ENCODE measurements at places on chromosomes 7 and 10.

DNA sequence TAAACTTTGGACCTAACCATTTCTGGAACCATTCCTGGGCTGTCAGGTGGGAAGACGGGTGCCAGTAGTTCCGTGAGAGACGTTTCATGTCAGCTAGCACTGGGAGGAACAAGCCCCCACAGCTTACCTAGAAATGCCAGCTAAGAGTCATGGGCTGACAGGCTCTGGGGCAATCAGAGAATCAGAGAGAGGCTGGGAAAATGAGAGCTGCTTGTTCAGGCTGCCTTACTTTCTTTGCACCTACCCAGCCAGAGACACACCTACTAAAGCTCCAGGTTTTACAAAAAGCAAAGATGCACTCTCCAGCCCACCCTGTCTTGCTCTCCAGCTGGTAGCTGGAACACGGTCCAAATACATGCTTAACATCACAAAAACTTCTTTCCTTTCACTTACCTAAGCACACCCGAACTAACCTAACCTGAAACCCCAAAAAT is 688 bp downstream of the PTN start:
- DNase-seq: no peak

DNA sequence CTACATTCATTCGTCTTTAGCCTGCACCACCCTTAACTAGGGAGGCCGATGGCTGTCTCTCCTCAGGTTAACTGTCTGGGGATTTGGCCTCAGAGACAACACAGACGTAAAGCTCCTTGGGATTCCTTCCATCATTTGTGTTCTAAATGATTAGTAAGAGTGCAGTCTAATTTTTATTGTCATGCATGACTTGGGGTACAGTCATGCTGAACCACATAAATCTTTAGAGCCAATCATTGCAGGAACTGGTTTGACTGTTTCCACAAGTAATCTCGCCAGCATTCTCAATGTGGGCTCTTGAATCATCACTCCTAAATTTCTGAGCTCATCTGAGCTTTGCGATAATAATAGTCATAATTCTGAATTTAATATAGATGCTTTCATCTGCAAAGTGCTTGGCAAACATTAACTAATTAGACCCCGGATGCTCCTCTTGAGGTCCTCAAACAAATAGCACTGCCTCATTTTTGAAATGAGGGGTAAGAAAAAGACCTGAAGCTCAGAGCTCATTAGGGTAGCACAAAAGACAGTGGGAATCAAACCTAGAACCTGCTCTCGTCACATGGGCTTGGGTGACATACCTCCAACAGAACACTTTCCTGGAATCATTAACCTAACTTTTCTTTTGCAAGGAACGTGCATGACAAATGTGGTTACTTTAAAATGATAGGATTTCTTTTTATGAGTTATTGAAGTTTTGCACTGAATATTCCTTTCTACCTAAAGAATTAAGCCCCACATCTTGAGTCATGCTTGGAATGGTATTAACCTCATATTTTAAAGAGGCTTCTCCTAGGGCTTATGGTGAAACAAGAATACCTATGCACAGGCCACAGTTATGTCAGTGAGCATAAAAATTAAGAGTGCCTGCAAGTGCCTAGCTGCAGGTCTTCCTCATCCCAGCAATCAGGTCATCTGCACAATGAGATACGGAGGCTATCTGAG is 118.9 kb upstream of the NRP1 start:
- DNase-seq: no peak

GRCh38 chr7:40303996-40304395 is 169.2 kb downstream of the SUGCT start:
- no peak for DNase-seq

DNA sequence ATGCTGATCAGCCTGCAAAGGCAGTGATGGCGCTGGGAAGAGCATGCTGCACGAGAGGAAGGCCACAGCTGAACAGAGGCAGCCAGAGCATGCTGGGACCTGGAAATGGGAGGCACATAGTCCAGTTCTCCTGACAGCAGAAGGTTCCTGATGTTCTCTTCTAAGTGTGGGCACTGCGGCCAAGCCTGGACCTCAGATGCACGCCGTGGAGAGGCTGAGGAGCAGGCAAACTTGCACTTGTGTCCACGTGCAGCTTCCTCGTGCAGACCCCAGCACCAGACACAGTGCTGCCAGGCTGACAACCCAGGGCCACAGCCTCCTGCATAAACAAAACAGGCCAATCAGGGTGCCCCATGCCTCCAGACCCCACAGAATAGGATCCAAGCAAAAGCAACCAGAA is 93.5 kb upstream of the LANCL2 start:
- no peak for DNase-seq

DNA sequence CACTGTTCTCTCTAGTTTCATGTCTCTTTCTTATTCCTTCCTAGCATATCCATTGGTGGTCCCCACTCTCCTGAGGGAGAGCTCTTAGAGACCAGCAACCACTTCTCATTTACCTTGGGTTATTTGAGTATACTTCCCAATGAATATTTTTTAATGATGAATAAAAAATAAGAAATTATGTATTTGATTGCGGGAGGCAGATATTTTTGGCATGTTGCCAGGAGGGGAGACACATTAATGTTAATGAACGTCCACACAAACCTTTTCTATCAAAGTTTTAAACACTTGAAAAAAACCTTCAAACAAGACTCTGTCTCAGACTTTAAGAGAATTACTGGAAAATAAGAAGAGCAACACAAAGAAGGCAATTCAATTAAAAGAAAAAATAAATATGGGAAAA is 260.6 kb upstream of the MAGI2 start:
- DNase-seq: no peak

- DNase-seq: no peak
These were observed 30.7 kb downstream of the CNNM2 start for GRCh38 chr10:102948786-102949185.

GRCh38 chr10:34769899-34770298 is 45.2 kb downstream of the PARD3 start:
- DNase-seq: no peak

DNA sequence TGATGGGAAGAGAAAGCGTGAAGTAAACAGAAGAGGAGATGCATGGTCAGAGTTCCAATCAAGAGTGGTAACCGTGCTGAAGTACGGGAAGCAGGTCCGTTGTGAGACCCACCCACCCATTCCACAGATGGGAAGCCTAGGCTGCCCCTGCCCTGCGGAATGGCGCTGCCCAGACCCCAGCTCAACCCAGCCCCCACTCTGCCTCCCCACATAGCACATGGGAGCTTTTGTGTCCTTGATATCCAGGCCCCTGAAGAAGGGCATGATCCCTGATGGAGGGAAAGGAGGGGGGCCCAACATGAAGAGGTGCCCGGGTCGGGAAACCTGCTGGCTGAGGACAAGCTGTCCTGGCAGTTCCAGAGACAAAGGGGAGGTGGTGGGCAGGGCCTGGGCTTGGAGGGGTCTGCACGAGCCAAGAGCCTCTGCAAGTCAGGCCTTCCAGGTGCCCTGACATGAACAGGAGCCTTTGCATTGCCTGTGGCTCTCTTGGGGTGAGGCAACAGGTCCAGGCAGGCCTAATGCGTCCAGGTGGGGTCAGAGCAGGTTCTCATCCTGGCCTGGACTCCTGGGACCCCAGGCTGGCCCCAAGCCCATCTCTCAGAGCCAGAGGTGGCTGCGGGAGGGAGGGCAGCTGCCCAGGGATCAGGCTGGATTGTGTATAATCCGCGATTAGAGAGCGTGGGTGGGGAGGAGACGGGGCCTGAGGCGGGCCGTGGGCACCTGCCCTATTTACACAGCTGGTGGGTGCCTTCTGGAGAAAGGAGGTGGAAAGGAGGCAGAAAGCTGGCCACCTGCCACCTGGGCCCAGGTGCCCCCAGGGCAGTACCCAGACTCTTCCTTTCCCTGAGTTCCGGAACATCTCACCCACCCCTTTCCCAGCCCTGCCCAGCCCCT is 23.5 kb downstream of the YKT6 start:
- DNase-seq: no peak

GRCh38 chr10:9339716-9340115 is 1285.2 kb downstream of the GATA3 start:
- DNase-seq: no peak

- no peak for DNase-seq
These were observed 923 bp upstream of the FGL2 start for GRCh38 chr7:77200542-77200941.

DNA sequence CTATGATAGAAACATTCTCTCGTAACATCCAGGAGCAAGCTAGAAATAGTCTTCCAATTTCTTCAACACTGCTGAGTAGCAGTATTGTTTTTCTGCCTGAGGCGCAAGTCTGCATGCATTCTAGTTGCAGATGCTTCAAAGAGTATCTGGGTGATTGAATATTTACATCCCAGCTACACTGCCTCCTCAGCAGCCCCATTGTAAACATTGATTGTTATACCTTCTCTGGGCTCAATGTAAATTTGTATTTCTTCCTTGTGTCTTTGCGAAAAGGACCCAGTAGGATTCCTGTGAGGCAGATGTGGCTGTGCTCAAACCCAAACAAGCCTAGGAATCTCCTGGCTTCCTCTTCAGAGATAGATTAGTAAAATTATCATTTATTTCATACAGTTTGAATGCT is 320.7 kb downstream of the CDC14C start:
- no peak for DNase-seq

DNA sequence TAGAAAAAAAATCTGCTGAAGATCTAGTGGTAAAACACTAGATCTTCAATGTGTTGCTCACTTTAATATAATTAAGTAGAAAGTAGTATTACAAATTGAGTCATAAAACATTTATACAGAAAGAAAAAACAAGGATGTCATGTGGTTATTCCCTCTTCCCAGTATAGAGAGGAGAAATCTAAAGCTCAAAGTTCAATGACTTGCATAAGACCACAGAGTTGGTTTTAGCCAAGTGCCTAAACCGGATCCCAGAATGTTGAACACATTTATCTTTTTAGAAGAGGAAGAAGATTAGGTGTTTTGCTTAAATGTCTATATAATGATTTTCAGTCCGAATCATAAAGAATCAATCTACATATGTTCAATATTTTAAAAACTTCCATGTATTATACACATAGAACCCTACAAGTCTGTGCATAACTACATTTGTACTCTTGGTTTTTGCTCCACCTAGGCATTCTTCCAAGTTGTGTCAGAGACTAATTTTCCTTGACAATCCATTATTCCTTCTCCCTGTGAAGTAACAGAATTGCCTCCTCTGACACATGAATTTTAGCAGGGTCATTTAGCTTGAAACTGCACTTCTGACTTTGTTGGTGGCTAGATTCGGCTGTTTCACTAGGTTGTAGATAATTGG is 389.2 kb downstream of the MAGI2 start:
- DNase-seq: no peak

- DNase-seq: no peak
These were observed 245.2 kb upstream of the PLXDC2 start for GRCh38 chr10:19570991-19571390.

DNA sequence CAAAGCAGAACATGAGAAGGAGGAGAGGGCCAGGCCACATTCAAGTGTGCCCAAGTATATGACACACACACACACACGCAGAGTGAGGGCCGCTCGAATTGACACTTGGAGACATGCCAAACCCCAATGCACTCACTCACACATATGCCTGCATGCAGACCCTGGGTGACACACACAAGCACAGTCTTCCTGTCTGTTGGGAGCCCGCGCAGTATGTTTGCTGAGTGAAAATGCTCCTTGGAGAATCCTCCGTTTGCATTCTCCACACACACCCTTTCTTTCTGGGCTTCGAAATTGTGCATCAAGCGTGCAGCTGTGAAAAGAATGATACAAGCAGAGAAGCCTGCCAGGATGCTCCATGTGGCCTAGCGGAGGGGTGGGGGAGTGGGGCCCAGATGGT is 120.9 kb downstream of the PLXNA4 start:
- no peak for DNase-seq

GRCh38 chr10:96304230-96304629 is at the start of gene DNTT:
DNTT (plus strand) TSS chr10:96304434; CDS start chr10:96304498, 64 bp downstream.
- DNase-seq: no peak

GRCh38 chr10:15796762-15797161 is 63.5 kb downstream of the MINDY3 start:
- DNase-seq: no peak

DNA sequence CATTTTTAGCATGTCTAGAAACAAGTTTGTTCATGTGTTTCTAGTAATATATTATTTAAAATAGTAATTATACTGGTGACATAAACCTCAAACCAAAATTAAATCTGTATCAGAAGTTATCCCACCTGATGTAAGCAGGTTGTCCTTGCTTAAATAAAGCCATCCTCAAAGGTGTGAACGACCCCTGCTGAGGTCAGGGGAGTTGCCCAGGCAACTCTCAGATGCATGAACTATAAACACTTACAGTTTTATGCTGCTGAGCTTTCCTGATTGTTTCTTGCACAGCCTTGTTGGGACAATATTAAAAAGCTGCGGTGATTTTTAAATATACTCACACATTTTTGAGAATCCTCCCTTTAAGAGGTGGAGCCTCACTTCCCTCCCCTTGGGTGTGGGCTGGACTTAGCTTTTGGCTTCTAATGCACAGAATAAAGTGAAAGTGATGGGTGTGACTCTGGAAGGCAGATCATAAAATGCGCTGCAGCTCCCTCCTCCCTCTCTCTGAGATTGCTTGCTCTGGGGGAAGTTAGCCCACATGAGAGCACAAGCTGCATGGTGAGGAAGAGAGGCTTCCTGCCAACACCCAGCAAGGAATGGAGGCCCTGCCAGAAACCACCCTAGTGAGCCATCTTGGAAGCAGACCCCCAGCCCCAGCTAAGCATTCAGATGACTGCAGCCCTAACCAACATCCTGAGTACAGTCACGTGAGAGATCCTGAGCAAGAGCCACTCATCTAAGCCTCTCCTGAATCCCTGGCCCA is 152.7 kb downstream of the SKIDA1 start:
- DNase-seq: no peak

- no peak for DNase-seq
These were observed 61.3 kb upstream of the CAV2 start for GRCh38 chr7:116438267-116438666.

- no peak for DNase-seq
These were observed 206.9 kb downstream of the EBF3 start for GRCh38 chr10:129756912-129757901.

DNA sequence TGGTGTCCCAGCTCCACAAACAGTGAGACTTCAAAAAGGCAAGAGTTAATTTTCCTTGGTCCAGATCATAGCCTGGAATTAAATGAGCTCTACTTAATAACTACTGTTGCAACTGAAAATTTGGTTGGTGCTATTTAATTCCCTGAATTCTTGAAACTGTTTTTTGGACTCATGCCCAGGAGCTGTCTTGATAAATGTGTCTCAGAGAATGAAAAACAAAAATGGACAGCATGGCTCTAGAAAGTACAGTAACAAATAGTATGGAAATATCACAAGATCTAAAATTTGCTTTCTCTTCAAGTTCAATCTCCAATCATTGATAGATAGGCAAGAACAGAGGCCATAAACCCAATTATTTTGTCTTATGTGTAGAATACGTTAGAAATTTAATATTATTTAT is 42.5 kb downstream of the CCDC71L start:
- DNase-seq: no peak

- DNase-seq: no peak
These were observed 642.1 kb downstream of the PARD3 start for GRCh38 chr10:34172936-34173533.

DNA sequence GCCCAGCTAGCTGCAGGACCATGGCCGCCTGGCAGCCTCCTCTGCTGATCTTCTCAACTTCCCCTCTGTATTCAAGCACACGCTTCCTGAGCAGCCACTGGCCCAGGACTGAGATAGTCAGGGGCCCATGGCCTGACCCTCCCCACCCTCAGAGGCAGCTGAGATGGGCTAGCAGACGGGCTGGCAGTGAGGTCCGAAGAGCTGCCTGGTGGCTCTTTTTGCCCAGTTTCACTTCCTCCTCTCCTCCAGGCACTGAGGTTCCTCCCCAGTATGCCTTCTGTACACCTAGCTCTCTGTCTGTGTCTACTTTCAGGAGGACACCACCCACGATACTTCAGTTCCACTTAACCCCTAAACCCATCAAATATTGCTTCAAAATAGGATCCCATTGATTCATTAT is 395.6 kb downstream of the TNS3 start:
- no peak for DNase-seq

- no peak for DNase-seq
These were observed 175.4 kb upstream of the AHR start for GRCh38 chr7:17123020-17123419.
